ENCODE measurements at places on chromosomes 1 and 21.

DNA sequence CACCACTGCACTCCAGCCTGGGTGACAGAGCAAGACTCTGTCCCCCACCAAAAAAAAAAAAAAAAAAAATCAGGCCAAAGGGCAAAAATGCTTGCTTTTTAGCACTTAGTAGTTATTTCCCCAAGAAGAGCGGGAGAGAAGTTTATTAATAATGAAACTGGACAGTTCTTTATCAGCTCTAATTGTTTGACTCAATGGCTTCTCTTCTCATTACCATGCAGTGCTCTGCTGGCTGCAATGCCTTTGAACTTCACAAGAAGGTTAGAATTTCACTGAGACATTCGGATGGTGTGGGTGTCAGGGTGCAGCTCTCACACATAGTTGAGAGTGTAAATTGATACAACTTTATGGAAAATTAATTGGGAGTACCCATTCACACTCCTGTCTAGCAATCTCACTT is 63.7 kb downstream of the EDARADD start:
- no peak for DNase-seq

- no peak for DNase-seq
These were observed 198.3 kb upstream of the SAMSN1 start for GRCh38 chr21:14744368-14744767.

DNA sequence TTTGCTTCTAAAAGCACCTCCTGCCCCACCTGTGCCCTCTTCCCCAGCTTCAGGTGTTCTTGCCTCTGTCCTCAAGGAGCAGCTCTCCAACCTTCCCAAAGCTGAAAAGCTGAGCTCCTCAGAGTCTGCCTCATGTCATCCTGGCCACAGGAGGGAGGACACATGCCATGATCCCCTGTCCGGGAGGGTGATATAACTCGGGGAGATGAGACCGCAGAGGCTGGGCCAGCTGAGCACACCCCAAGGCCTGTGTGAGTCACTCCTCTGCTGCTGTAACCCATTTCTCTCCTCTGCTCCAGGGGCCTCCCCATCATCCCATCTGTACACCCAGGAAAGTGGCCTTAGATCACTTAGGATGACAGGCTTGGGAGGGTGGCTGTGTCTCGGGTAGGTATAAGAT is 49.8 kb downstream of the EPHB2 start:
- DNase-seq, result no peak

DNA sequence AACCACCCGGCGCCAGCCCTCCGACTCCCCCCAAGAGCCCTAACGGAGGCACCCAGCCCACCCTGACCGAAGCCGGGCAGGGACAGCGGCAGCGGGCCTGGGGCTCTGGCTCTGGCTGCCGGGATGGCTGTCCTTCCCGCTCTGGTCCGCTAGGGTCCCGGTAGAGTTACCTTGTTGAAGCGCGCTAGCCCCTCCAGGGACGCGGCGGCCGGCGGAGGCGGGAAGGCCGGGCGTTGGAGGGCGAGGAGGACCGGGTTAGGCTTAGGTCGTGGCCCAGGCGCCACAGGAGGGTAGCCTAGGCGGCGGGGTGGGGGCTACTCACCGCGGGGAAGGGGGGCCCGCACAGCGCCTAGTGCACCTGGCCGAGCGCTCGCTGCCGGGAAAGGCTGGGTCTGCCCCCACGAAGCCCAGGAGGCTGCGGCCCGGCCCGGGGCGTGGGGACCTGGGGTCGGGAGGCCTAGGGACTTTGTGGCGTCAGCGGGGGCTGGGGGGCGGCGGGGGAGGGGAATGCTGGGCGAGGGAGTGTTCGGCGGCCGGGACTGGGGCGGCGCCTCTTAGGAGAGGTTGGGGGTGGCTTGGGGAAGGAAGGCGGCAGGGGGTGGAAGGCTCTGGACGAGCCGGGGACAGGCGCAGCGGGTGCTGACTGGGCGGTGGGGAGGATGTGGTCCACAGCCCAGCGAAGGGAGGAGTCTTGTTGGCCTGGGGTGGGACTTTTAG is at the start of gene TRIM17:
TRIM17 (minus strand) TSS at position 645 of the 717 bp plus-strand sequence. CDS start 1,789 bp downstream, outside the sequence.
- peak; percentile 91 for DNase-seq

DNA sequence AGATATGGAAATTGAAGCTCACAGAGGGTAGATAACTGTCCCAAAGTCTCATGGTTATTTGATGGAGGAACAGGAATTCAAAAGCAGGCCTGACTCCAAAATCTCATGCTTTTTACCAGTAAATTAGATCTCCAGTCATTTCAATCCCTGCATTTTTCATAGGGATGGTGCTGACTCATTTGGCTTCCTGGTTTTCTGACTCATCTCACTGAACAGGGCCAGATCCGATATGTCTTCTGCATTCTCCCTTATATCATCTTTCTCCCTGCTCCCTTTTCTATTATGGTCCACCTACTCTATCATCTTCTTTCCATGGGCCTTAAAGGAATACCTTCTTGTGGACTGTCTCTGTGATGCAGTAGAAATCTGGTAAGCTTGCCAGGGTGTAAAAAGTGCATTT is 187.2 kb downstream of the FGGY start:
- no peak for DNase-seq

DNA sequence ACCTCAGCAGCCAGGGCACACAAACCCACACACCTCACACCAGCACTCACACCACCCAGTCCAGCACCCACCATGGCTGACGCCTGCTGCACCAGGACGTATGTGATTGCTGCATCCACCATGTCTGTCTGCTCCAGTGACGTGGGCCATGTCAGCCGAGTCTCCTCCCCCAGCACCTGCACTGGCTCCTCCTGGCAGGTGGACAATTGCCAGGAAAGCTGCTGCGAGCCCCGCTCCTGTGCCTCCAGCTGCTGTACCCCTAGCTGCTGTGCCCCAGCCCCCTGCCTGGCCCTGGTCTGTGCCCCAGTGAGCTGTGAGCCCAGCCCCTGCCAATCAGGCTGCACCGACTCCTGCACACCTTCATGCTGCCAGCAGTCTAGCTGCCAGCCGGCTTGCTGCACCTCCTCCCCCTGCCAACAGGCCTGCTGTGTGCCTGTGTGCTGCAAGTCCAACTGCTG is at the start of gene KRTAP10-8:
KRTAP10-8 (plus strand) TSS at position 51 of the 458 bp plus-strand sequence; CDS start at position 73, 22 bp downstream.
- DNase-seq, result no peak

DNA sequence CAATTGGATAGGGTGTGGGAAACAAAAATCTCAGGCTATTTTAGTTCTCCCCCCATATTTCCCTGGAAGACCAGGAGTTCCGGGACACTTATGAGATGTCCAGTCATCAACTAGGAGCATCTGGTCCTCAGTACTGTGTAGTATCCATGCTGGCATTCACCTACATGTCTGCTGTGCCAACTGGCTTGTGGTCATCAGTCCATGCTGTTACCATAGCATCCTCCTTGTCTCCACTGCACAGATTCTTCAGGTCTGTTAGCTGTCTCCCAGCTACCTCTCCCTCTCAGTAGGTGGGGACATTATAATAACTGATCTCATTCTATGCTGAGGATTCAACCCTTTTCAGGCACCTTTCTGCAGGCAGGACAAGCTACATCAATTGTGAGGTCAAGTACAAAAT is 302.9 kb downstream of the BARHL2 start:
- DNase-seq, result no peak

GRCh38 chr1:18107369-18108298 is at the start of gene IGSF21:
Gene IGSF21 (plus strand): TSS chr1:18107798. CDS start chr1:18108129, 331 bp downstream.
- DNase-seq, result peak; percentile 90

DNA sequence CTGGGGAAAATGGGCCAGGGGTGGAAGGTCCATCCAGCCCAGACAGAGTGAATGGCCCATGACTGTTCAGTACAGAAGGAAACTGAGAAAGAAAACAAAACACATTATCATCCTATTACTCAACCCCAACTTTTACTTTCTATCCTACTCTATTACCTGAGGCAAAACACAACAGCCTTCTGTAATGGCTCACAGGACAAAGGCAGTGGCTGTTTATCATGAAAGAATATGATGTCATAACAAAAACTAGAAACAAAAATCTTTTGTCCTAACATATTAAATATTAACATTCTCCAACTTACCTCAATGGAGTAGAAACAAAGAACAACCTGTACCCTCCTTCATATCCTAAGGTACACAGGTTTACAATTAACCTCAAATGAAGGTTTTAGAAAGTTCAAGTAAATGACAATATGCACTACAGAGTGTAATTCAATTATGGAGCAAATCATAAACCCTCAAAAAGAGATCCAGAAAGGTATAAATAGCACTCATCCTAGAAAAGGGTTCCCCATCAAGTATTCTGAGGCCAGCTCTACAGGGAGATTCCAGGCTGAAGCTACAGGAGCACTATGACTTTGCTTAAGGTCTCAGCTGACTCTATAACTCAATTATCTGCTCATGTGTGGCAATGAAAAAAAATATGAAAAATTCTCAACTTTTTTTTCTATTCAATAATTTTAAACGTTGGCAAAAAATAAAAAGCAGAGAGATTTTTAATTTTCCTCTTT is 15.1 kb downstream of the ELK4 start:
- DNase-seq, result no peak

DNA sequence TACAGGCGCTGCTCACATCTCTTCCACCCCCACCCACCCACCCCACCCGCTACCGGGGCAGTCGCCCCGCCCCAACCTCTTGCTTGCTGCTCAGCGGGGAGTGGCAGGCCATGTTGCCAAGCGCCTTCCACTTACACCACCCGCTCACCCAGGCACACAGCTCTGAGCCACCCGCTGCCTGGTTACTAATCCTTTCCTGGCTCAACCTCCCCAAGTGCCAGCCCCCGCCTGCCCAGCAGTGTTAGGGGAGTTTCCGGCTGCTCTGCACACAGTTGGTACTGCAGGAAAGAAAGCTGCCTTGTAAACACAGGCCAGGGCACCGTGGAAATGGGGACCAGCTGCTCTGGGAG is 56.2 kb downstream of the LACTBL1 start:
- DNase-seq, result no peak

DNA sequence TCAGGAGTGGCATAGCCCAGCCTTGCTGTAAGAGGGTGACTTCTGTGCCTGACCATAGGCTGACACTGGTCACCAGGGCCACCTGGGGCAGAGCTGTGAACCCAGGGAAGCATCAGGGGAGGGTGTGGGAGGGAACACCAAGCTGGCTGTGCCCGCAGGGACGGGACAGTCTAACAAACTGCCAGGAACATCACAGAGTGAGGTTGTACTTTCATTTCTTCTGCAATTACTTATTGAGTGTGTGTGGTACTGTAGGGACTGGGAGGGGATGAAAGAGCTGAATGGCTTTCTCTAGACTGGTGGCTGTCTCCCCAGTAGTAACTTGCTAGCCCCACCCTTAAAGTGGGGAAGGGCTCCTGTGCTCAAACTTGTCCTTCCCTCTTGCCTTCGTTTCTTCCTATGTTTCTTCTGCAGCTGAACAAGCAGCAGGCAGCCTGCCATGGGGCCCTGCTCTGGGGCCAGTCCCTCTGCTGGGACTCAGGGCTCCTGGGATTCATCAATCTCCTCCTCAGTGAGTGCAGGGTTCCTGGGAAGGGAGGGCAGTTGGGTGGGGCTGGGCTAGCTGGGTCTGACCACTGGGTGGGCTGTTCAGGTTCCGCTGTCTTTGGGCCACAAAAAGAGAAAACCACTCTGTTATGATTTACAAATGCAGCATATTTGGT is 39.7 kb upstream of the ETV3 start:
- DNase-seq, result no peak

DNA sequence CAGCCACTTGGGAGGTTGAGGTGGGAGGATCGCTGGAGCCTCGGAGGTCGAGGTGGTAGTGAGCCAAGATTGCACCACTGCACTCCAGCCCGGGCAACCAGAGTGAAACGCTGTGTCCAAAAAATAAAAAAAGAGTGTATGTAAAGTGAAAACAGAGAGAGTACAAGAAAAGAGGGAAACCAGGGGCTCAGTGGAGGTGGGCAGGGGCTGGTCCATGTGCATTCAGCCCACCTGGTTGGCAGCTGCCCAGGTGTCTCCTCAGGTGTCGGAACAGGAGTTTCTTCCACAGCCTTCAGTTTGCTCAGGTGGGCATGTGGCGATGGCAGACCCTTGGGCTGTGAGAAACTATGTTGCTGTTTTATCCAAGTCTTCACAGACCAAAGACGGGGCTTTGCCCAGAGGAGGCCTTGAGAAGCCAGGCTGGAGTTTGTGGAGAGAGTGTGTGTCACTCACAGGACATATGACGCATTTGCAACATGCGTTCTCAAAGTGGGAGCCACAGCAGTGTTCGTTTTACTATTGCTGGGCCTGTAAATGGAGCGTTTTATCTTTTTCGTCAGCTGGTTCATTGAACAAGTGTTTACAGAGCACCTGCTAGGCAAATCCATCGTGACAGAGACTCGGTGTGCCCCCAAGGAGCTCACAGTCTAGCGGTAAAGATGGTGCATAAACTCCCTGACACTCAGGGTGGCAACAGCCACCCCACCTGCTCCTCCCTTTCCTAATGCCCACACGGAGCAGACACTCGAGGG is 22.4 kb upstream of the SAMD11 start:
- DNase-seq, result peak; percentile 1

DNA sequence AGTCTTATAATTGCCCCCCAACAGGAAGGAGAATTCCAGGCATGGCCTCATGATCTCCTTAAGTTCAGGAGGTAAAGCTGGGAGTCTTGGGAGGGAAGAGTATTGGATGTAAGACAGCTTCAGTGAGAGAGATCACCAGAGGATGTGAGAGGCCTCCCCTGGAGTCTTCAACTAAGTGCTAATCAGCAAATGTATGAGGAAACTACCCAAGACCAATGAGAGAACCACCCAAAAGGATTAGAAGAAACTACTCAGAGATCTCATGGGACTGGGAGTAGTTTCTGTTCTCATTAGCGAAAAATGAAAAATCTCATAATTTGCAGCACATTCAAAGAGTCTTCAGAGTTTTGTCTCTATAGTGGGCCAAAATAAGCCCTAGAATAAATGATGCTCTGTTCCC is 36.6 kb upstream of the WNT2B start:
- no peak for DNase-seq

- no peak for DNase-seq
These were observed 7.7 kb upstream of the SDHB start for GRCh38 chr1:17061486-17061885.

DNA sequence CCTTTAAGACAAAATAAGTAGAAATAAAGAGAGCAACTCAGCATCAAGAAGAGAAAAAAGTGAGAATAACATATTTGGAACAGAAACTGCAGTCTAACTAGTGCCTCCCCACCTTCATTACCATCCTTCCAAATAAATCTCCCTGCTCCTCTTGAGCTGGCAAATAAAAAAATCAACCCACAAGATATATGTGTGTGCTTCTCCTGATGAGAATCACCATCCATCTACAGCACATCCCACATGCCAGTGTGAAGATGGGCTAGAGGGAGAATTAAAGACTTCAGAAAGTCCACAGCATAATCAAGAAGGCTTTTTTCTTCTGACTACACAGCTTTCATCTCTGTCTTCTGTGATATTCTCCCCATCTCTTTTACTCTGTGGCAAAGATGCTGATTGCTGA is 244.1 kb downstream of the SPATA17 start:
- DNase-seq, result no peak

GRCh38 chr1:55384637-55385036 is 169.5 kb upstream of the USP24 start:
- no peak for DNase-seq

GRCh38 chr21:31354604-31355443 is 10.8 kb upstream of the TIAM1 start:
- no peak for DNase-seq

GRCh38 chr1:45647248-45648021 is 23.6 kb upstream of the CCDC17 start:
- no peak for DNase-seq

Data from neural progenitor cell (in vitro differentiated cells).